Tibial nerve (tissue), 4 donors: ENCODE measurements at places on chromosomes 4 and X. TPM values are rescaled to one million over a fixed set of nuclear protein-coding genes. Genes with fewer than 3 reads are reported as not detected.

The TLR6 gene
- total RNA-seq, result 5.4 TPM

The GPR50 gene
- not detected for total RNA-seq

The NDST4 gene
- total RNA-seq, result 0.21 TPM

The CSAG2 gene
- not detected for total RNA-seq

The CYBB gene
- total RNA-seq, result 20.4 TPM

The GAGE12E gene
- not detected for total RNA-seq

The ABLIM2 gene
- total RNA-seq, result 29.1 TPM

The MAGED4 gene
- 3.9 TPM for total RNA-seq

The CENPVL1 gene
- total RNA-seq, result not detected

The SPRY1 gene
- total RNA-seq, result 195 TPM

The DIPK2B gene
- 34.5 TPM for total RNA-seq

GRCh38 chrX:13383907-13384306 is 64.1 kb upstream of the ATXN3L start:
- H3K27ac ChIP-seq, result no peak overlapping the region
- no peaks in the 10 kb centered on the region for H3K27me3 ChIP-seq
- H3K36me3 ChIP-seq, result no peaks in the 10 kb centered on the region
- no peak overlapping the region for H3K4me3 ChIP-seq
- no peaks in the 10 kb centered on the region for H3K4me1 ChIP-seq

DNA sequence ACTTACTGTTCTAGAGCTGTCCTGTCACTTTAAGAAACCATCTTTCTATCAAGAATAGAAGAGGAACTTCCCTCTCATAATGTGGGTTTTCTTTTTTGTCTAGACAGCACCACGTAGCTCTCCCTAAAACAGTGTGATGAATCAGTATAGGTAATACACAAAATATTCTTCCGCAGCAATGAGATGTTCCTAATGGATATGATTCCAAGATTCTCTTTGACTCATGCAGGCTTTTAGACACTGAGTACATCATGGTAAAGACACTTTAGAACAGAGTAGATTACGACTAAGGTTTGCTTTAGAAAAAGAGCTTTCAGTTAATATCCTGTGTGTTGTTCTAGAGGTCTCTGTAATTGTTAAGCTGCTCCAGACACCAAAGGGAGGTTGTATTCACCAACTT is 69.8 kb downstream of the PTTG2 start:
- no peaks in the 10 kb centered on the region for H3K4me1 ChIP-seq
- no peaks in the 10 kb centered on the region for H3K27me3 ChIP-seq
- H3K4me3 ChIP-seq, result no peak overlapping the region
- H3K36me3 ChIP-seq, result peaks cover 45% of the 10 kb centered on the region
- H3K27ac ChIP-seq, result no peak overlapping the region
- DNase-seq, result no peak

GRCh38 chr4:13992975-13993520 is 365.5 kb upstream of the BOD1L1 start:
- no peaks in the 10 kb centered on the region for H3K4me1 ChIP-seq
- no peak overlapping the region for H3K27ac ChIP-seq
- H3K4me3 ChIP-seq, result no peak overlapping the region
- H3K36me3 ChIP-seq, result no peaks in the 10 kb centered on the region
- no peak for DNase-seq

- no peak overlapping the region for H3K27ac ChIP-seq
- no peaks in the 10 kb centered on the region for H3K36me3 ChIP-seq
- no peak overlapping the region for H3K4me3 ChIP-seq
- H3K27me3 ChIP-seq, result no peaks in the 10 kb centered on the region
- peaks cover 15% of the 10 kb centered on the region for H3K4me1 ChIP-seq
These were observed 276.3 kb downstream of the DCTD start for GRCh38 chr4:182640932-182641331.

- no peak overlapping the region for H3K4me3 ChIP-seq
- H3K36me3 ChIP-seq, result no peaks in the 10 kb centered on the region
- H3K27ac ChIP-seq, result no peak overlapping the region
- peaks cover 9% of the 10 kb centered on the region for H3K4me1 ChIP-seq
- no peak for DNase-seq
These were observed 116.1 kb downstream of the REELD1 start for GRCh38 chr4:146330392-146330791.

DNA sequence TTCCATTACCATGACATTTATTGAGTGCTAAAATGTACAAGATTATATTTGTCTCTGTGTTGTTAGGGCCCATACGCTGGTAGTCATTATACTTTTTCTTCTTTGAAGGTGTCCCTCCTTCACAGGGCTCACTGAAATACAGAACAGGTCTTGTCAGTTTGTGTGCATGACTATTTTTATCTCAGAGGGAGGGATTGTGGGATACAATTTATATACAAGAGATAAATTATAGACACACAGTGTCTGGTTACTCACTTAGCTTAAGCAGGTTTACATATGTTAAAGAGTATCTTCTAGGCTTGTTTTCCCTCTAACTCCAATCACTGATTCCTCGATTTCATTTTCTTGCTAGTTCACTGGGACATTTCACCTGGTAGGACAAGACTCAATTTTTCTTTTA is 143.3 kb upstream of the GUCY1A1 start:
- H3K4me1 ChIP-seq, result no peaks in the 10 kb centered on the region
- no peaks in the 10 kb centered on the region for H3K36me3 ChIP-seq
- no peaks in the 10 kb centered on the region for H3K27me3 ChIP-seq
- DNase-seq, result no peak
- no peak overlapping the region for H3K27ac ChIP-seq

GRCh38 chr4:6878451-6879059 is 31.1 kb upstream of the TBC1D14 start:
- H3K27ac ChIP-seq, result no peak overlapping the region
- H3K27me3 ChIP-seq, result no peaks in the 10 kb centered on the region
- H3K36me3 ChIP-seq, result peaks cover 92% of the 10 kb centered on the region
- H3K4me1 ChIP-seq, result no peaks in the 10 kb centered on the region
- H3K4me3 ChIP-seq, result no peak overlapping the region
- no peak for DNase-seq

GRCh38 chrX:151176231-151176750 is at the start of gene GPR50:
TSS of gene GPR50 (plus strand) at chrX:151176584. CDS start at chrX:151176722, 138 bp downstream.
- no peak within 1 kb of the TSS for H3K4me3 ChIP-seq
- no peak for DNase-seq
- H3K27me3 ChIP-seq, result peaks cover 65% of the 10 kb centered on the region
- H3K27ac ChIP-seq, result no peak within 1 kb of the TSS

DNA sequence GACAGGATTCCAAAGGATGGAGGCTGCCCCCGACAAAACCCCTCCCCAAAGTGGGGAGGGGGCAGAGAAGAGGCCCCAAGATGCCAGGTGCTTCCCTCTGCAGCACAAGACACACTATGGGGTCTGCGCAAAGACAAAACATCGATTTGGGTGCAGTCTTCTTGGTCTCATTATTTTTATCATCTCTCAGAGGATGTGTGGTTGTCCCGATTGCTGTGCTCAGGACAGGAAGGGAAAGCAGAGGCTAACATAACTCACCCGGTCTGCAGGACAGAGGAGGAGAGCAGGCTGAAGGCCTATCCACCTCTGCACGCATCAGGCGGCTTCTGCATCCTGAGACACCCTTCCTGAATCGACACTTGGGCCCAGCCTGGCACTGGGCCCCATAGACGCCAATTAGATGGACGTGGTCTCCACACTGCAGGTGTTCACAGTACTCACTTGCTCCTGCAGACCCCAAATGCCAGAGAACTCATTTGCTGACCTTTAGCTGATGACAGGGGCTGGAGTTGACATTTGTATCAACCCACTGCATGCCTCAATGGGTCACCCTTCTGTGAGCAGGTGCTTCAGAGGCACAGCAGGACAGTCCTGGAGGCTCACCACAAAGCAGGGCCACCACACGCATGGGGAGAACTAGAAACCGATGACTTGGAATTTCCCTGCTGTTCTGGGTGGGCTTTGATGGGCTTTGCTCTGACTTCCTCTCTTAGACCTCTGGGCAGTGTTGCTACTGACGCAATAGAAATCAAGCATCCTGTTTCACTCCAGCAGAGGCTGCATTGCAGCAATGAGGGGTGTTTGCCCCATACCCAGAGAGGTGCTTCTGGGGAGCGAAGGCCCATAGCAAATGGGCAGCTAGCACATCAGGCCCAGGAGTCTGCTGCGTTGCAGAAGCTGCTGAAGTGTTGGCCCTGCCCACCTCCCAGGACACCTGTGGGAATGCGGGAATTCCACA is 96.3 kb upstream of the ENPP6 start:
- no peaks in the 10 kb centered on the region for H3K27me3 ChIP-seq
- no peaks in the 10 kb centered on the region for H3K36me3 ChIP-seq
- peak; percentile 5 for DNase-seq
- H3K4me3 ChIP-seq, result no peak overlapping the region

DNA sequence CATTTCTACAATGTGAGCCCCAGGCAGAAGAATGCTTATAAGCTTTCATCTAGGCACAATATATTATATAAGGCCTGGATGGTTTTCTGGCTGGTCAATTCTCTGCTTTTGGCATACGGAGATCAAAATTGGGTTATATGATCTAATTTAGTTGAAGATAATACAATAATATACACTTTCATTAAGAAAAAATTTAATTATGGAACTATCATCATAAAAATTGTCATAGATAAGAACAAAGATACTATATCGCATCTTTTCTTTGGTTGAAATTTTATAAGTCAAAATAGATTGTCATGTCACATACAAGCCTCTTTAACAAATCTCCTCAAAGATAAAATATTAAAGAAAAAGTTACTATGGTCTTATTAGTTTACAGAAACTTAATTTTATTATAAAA is 17.1 kb downstream of the DMD start:
- H3K36me3 ChIP-seq, result no peaks in the 10 kb centered on the region
- H3K4me1 ChIP-seq, result no peaks in the 10 kb centered on the region
- no peaks in the 10 kb centered on the region for H3K27me3 ChIP-seq
- H3K4me3 ChIP-seq, result no peak overlapping the region

DNA sequence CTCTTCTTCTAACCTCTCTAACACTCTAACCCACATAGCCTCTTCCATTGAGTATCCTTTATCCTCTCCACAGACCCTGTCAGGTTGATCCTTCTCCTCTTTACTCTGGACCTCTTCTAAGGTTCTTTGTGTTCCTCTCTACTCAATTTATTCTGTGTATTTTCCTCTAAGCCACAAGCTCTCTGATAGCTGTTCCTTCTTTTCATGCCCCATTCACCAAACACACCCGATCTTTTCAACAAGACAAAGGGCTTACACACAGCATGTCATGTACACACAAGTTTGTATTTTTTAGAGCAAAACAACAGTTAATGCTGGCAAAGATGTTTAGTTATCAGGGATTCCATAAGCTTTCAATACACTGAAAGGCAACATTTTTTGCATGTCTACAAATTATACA is 1.9 kb downstream of the SPIN2B start:
- H3K27me3 ChIP-seq, result no peaks in the 10 kb centered on the region
- no peak overlapping the region for H3K27ac ChIP-seq
- DNase-seq, result no peak
- no peaks in the 10 kb centered on the region for H3K4me1 ChIP-seq
- H3K36me3 ChIP-seq, result no peaks in the 10 kb centered on the region

GRCh38 chrX:150118476-150118875 is 180.2 kb upstream of the EOLA2 start:
- DNase-seq, result no peak
- no peak overlapping the region for H3K4me3 ChIP-seq
- H3K27ac ChIP-seq, result no peak overlapping the region
- no peaks in the 10 kb centered on the region for H3K36me3 ChIP-seq
- H3K4me1 ChIP-seq, result no peaks in the 10 kb centered on the region

- no peaks in the 10 kb centered on the region for H3K27me3 ChIP-seq
- no peak overlapping the region for H3K27ac ChIP-seq
- H3K36me3 ChIP-seq, result no peaks in the 10 kb centered on the region
These were observed 292.9 kb downstream of the TLL1 start for GRCh38 chr4:166165829-166166420.

GRCh38 chr4:125789023-125789422 is 474.3 kb downstream of the FAT4 start:
- no peak overlapping the region for H3K4me3 ChIP-seq
- no peaks in the 10 kb centered on the region for H3K27me3 ChIP-seq
- DNase-seq, result no peak

GRCh38 chr4:25926462-25926861 is 12.4 kb downstream of the SMIM20 start:
- H3K36me3 ChIP-seq, result no peaks in the 10 kb centered on the region
- H3K27me3 ChIP-seq, result no peaks in the 10 kb centered on the region

GRCh38 chr4:13656569-13657405 is 29.3 kb upstream of the BOD1L1 start:
- H3K4me1 ChIP-seq, result no peaks in the 10 kb centered on the region
- no peaks in the 10 kb centered on the region for H3K27me3 ChIP-seq
- peak; percentile 45 for DNase-seq

GRCh38 chr4:35975617-35976355 is 268.5 kb downstream of the ARAP2 start:
- H3K27me3 ChIP-seq, result no peaks in the 10 kb centered on the region
- H3K4me1 ChIP-seq, result no peaks in the 10 kb centered on the region
- H3K4me3 ChIP-seq, result no peak overlapping the region
- no peak overlapping the region for H3K27ac ChIP-seq

DNA sequence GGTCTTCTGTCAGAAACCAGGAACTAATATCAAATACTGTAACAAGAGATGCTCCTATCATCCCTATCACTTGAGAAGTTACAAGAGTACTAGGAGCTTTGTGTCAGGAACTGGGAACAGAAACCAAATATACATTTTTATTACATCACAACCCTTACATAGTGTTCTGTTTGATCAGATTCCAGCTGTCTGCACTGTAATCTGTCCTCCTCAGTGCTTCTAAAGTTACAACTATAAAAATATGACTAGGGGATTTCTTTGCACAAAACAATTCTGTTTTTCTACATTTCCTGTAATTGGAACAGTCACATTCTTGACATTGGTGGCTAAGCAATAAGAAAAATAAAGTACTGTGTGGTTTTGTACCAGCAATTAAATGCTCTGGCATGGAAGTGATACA is 686.0 kb downstream of the PDHA2 start:
- H3K4me3 ChIP-seq, result no peak overlapping the region
- no peaks in the 10 kb centered on the region for H3K4me1 ChIP-seq
- H3K36me3 ChIP-seq, result no peaks in the 10 kb centered on the region
- H3K27ac ChIP-seq, result no peak overlapping the region
- no peaks in the 10 kb centered on the region for H3K27me3 ChIP-seq
- DNase-seq, result no peak

DNA sequence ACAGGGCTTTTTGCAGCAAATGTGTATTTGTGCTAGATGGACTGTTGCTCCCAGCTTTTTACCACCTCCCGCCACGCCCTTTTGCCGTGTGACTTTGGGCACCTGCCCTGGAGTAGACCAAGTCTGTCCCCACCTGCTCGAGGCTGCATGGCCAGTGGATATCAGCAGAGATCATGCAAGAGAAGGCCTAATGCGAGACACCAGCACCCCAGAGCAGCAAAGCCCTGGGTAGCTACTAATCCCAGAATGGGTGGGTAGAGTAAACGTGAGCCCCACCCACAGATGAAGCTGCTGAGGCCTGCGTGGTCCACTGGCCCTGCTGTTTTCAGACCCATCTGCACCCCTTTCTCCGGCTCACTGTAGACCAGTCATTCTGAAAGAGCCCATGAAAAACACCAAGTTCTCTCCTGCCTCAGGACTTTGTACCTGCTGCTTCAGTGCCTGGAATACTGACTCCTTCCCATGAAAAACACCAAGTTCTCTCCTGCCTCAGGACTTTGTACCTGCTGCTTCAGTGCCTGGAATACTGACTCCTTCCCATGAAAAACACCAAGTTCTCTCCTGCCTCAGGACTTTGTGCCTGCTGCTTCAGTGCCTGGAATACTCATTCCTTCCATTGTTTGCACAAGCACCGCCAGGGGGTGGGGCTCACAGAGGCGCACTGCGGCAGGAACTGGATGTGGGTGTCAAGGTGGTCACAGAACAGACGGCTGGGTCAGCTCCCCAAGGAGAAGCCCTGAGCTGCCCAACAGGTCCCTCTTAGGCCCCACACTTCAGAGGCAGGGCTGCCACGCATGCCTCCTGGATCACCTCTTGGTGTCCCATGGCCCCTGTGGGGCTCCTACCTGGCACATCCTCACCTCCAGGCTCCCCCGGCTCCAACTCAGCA is 5.1 kb upstream of the TNIP2 start:
- H3K4me1 ChIP-seq, result peaks cover 33% of the 10 kb centered on the region
- H3K27me3 ChIP-seq, result no peaks in the 10 kb centered on the region
- H3K27ac ChIP-seq, result no peak overlapping the region
- no peak overlapping the region for H3K4me3 ChIP-seq
- no peak for DNase-seq
